ENCODE measurements at places on chromosomes 1 and 21.
A peak's percentile ranks its signal among the peaks of the same experiment; 100 is the strongest.

GRCh38 chr1:239896980-239897379, 194.7 kb upstream of the FMN2 start:
- no peak for DNase-seq

- no peak for DNase-seq
Observed at GRCh38 chr1:5901150-5901549, 91.1 kb downstream of the NPHP4 start.

DNA sequence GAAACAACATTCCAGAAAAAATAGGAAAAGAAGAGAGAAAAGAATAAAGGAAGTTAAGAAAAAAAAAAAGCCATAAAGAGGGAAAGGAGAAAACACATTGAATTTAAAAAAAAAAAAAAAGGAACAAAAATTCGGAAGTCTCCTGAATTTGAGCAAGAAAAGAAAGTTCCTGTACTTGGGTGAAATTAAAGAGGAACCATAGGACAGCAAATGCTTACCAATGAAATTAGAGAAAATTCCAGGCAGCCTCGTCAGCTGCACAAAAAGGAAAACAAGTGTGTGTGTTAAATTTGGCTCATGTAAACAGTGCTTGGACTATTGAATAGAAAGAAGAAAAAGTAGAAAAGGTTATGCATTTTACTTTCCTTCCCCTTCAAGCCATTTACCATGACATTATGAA, 4.9 kb downstream of the IL12RB2 start:
- DNase-seq, result no peak

GRCh38 chr1:236848274-236848923, 53.3 kb downstream of the MTR start:
- DNase-seq, result no peak

- DNase-seq, result no peak
Observed at GRCh38 chr1:8121261-8122159, 95.4 kb upstream of the ERRFI1 start.

GRCh38 chr21:17050156-17050555, 462.7 kb upstream of the CXADR start:
- DNase-seq, result no peak

- no peak for DNase-seq
Observed at GRCh38 chr1:204984499-204984898, 58.5 kb upstream of the CNTN2 start.

DNA sequence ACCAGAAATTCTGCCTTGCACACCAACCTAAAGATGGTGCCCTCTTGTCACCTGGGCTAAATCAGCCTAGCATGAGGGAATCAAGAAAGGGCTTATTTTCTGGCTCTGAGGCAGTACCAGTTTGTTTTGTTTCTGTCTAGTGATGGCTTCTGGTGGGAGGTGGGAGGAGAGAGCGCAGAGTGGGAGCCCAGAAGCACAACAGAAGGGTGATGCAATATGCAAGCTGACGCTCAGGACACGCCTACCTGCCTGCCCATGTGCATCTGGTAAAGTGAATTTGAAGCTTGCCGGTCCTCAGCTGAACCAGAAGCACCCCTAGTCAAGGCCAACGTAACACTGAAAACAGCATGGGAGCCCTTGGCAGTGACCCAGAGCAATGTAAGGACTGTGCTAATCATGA, 138.4 kb upstream of the TIAM1 start:
- DNase-seq, result no peak

- no peak for DNase-seq
Observed at GRCh38 chr1:239722035-239722434, 335.7 kb downstream of the CHRM3 start.

GRCh38 chr1:223843934-223844786, 1.6 kb downstream of the TP53BP2 start:
- no peak for DNase-seq

DNA sequence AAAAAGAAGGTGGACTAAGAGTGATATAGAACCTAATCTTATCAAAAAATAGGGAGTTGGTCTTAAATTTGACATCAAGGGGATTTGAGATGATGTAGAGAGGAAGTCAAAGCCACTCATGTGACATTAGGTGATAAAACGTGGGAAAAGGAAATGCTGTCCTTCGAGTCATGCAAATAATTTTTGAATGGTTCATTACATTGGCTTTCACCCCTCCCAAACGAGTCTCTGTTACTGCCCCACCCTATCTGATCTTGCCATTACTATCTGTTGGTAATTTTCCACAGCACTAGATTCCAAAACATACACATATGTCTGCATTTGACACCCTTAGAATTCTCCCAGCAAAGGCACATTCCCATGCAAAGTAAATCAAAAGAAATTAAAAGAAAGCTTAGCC, 531.1 kb upstream of the ADAMTS5 start:
- DNase-seq, result no peak

DNA sequence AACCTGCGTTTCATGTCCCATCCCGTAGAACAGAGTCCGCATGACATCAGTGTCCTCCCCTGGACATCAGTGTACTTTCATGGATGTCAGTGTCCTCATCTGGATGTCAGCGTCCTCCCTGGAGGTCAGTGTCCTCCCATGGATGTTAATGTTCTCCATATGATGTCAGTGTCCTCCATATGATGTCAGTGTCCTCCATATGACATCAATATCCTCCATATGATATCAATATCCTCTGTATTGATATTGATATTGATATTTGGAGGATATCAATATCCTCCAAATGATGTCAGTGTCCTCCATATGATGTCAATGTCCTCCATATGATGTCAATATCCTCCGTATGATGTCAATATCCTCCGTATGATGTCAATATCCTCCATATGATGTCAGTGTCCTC, 284.9 kb downstream of the AJAP1 start:
- no peak for DNase-seq

DNA sequence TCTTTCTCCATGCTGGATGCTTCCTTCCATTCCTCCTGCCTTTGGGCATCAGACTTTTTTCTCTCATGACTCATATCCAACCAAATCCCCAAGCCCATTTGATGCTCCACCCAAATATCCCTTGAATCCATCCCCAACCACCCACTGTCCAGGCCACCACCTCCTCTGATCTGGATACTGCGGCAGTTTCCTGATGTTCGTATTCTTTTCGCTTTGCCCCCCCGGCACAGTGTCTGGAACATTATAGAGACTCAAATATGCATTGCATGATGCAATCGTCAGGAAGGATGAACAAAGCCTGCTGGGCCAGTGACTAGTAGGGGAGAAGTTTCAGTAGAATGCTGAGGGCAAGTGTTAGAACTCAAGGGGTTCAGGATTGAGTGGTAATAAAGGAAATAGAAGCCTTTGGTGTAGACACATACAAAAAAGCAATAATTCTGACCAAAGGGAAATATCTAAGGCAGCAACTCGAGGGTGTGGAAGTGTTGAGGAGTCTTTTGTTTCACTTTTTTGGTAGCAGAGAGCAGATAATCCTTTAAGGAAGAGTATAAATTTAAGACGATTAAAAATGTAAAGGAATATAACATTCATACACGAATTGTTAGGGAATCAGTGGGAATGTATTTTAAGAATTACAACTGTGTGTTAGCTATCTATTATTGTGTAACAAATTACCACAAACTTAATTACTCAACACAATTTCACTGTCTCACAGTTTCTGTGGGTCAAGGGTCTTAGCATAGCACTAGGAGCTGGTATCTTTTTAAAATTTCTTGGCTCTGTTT, 7.5 kb downstream of the S100A11 start:
- no peak for DNase-seq

DNA sequence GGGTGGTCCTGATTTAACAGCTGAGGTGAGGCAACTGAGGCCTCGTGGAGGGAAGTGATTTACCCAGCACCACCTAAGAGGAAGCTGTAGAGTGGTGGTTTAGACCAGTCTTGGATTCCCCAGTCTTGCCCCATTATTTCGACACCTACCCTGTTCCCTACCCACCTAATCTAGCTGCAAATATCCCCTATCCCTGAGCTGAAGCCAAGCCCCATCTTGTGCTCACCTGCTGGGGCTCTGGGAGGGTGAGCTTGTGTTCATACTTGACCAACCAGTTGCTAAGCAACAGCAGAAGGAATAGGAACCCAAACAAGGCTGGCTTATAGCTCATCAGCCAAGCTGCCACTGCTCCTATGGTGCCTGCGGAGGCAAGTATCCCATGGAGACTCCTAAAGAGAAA, 2.0 kb downstream of the TEX46 start:
- no peak for DNase-seq

GRCh38 chr1:170562646-170563338, 30.8 kb downstream of the GORAB start:
- DNase-seq, result peak; percentile 6

- DNase-seq, result no peak
Observed at GRCh38 chr1:25992689-25993171, 5.1 kb downstream of the PAFAH2 start.

DNA sequence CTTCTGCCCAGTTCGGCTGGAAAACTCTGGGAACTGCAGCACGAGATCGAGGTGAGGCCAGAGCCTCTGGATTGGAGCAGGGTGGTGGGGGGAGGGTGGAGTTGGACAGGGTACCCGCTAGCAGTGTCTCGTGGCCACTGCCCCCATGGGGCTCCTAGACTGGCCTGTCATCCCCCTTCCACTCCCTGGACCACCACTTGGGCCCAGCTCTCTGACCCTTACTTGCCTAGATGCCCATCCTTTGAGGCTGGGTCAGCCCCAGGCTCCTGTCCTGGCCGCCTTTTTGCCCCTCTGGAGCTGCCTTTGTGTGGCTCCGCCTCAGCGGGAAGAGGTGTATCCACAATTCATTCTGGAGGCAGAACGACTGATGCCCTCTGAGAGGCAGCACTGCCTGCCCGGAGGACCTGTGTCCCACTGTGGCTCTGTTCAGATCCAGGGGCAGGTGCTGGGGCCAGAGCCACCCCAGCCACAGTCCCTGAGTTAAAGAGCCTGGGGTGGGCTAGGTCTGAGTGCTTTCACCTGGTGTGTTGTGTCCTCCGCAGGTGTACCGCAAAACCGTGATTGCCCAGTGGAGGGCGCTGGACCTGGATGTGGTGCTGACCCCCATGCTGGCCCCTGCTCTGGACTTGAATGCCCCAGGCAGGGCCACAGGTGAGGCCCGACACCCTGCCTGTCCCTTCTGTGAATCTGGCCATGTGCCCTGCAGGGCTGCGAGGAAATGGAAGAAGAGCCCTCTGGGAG, 17.7 kb downstream of the FAAH start:
- no peak for DNase-seq

- no peak for DNase-seq
Observed at GRCh38 chr1:38243106-38243505, 196.5 kb upstream of the POU3F1 start.

GRCh38 chr1:67084765-67085318, 30.9 kb upstream of the SLC35D1 start:
- no peak for DNase-seq

DNA sequence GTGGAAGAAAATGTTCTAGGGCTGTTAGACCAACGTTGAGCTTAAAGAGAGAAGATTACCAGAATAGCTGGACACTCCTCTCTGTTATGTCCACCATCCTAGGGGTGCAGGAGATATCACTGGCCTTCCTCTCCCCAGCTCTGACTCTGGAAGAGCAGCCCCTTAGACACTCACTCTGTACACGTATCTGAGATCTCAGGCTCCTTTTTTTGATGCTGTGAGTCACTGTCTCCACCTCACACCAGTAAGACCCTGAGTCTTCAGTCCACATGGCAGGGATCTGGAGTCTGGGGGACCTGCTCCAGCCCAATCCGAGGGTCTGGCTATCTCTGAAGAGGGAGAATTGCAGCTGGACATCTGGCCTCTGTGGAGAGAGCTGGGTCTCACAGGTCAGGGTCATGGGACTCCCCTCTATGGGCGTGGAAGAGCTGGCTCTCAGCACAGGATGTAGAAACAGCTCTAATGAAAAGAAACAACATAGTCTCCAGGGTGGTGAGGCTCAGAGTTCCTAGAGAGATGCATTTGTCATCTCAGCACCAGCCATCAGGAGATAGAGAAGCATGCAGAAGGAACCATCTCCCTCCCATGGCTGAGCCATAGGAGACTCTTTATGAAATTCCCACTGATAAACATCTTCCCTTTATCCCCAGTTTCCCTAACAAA, 3.5 kb downstream of the FCRL3 start:
- DNase-seq, result no peak

GRCh38 chr1:245475126-245475525, 320.3 kb downstream of the KIF26B start:
- DNase-seq, result no peak

GRCh38 chr1:23451441-23451840, 26.9 kb upstream of the TCEA3 start:
- DNase-seq, result no peak

DNA sequence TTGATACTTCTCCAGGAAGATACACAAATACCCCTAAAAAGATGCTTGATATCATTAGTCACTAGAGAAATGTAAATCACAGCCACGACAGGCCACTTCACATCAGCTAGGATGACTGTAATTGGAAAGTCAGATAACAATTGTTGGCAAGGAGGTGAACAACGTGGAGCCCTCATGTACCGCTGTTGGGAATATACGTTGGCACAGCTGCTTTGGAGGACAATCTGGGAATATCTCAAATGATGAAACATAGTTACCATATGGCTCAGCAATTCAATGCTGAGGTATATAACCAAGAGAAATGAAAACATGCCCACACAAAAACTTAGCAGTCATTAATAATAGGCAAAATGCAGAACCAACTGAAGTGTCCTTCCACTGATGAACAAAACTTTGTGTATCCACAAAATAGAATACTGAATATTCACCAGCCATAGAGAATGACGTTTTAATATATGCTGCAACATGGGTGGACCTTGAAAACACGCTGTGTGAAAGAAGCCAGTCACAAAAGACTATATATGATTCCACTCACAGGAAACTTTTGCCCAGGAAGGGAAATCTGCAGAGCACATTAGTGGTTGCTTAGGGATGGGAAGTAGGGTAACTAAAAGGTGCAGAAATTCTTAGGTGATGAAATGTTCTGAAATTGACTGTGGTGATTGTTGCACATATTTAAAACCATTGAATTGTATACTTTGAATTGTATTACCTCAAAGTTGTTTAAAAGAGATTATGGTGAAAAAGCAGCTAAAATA, 95.4 kb downstream of the AHCTF1 start:
- DNase-seq, result no peak

DNA sequence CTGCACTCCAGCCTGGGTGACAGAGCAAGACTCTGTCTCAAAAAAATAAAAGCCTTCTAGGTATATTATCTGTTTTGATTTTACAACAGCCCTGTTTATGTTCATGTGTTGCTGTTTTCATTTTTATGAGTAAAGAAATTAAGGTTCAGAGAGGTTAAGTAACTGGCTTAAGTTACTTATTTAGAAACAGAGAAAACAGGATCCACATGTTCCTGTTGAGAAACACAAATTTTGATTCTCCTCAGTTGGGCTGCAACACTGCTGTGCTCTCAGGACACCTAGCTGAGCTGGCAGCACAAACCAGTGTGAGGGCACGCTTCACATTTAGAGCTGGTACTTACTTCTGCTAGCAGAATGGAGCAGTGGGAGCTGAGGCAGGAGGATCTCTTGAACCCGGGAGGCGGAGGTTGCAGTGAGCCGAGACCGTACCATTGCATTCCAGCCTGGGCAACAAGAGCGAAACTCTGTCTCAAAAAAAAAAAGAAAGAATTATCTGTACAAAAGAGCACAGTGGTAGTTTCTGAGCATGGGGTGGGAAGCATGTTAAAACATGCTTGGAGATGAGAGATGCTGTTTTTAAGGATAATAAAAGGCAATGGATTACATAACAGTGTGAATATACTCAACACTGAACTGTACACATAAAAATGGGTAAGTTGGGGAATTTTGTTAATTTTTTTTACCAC, 2.4 kb downstream of the SPRTN start:
- no peak for DNase-seq

Data from stimulated activated CD4-positive, alpha-beta T cell treated with anti-CD3 and anti-CD28 coated beads, Interleukin-2, amount 100 ng/mL, for 4 hours (primary cell).